Panc1 (cell line): ENCODE measurements at places on chromosomes 1 and 21. TPM values are rescaled to one million over a fixed set of nuclear protein-coding genes. Genes with fewer than 3 reads are reported as not detected.

- no peaks in the 10 kb centered on the region for H3K36me3 ChIP-seq
- no peaks in the 10 kb centered on the region for H3K4me1 ChIP-seq
- H3K27ac ChIP-seq, result no peak overlapping the region
- H3K27me3 ChIP-seq, result no peaks in the 10 kb centered on the region
Measured at GRCh38 chr1:80424249-80424648, 1376.5 kb upstream of the ADGRL2 start.

The FCRL4 gene
- total RNA-seq, result not detected

DNA sequence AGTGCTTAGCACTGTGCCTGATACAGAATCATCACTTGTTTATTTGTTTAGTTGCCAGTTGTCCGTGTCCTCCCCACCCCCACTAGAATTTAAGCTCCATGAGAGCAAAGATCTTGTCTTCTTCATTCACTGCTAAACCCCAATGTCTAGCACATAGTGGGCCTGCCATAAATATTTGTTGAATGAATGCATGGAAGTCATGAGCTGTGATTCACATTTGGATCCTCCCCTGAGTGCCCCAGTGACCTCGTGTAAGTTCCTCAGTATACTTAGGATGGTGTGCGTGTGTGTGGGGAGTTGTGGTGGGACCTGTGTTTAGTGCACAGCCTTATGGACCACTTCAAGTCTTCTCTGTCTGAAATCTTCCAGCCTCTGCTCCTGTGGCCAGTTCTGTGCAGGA lies 23.1 kb downstream of the IER5 start:
- H3K27me3 ChIP-seq, result no peaks in the 10 kb centered on the region
- no peaks in the 10 kb centered on the region for H3K36me3 ChIP-seq
- H3K4me1 ChIP-seq, result peaks cover 50% of the 10 kb centered on the region
- peak overlapping the region; percentile 78 for H3K27ac ChIP-seq
- H3K4me3 ChIP-seq, result no peak overlapping the region

DNA sequence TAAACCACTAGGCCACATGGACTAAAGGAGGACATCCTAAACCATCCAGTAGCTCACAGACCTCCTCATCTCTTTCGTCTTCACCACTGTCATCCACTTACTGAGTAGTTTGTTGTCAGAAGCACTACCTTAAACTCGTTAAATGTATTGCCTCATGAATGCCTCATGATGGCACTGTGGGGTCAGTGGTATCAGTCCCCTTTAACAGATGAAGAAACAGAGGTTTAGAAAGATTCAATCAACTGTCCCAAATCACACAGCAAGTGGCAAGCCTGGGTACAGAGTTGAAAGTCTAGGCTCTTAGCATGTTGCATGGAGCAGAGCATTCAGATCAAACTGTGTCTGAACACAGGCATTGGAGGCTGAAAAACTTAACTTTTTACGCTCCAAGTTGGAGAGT lies 183.6 kb upstream of the KIAA0040 start:
- no peak overlapping the region for H3K4me3 ChIP-seq
- no peaks in the 10 kb centered on the region for H3K4me1 ChIP-seq
- DNase-seq, result no peak
- H3K36me3 ChIP-seq, result no peaks in the 10 kb centered on the region
- H3K27ac ChIP-seq, result no peak overlapping the region

- no peaks in the 10 kb centered on the region for H3K4me1 ChIP-seq
- no peak overlapping the region for H3K27ac ChIP-seq
- H3K36me3 ChIP-seq, result no peaks in the 10 kb centered on the region
- DNase-seq, result no peak
- no peak overlapping the region for H3K4me3 ChIP-seq
Measured at GRCh38 chr1:118247593-118247992, 62.6 kb upstream of the SPAG17 start.

- no peak overlapping the region for H3K4me3 ChIP-seq
- DNase-seq, result no peak
- H3K27ac ChIP-seq, result no peak overlapping the region
- H3K36me3 ChIP-seq, result no peaks in the 10 kb centered on the region
- H3K4me1 ChIP-seq, result no peaks in the 10 kb centered on the region
- H3K27me3 ChIP-seq, result no peaks in the 10 kb centered on the region
Measured at GRCh38 chr1:170273291-170274130, 127.8 kb downstream of the NTMT2 start.
